ENCODE measurements at places on chromosomes 2 and 18.

DNA sequence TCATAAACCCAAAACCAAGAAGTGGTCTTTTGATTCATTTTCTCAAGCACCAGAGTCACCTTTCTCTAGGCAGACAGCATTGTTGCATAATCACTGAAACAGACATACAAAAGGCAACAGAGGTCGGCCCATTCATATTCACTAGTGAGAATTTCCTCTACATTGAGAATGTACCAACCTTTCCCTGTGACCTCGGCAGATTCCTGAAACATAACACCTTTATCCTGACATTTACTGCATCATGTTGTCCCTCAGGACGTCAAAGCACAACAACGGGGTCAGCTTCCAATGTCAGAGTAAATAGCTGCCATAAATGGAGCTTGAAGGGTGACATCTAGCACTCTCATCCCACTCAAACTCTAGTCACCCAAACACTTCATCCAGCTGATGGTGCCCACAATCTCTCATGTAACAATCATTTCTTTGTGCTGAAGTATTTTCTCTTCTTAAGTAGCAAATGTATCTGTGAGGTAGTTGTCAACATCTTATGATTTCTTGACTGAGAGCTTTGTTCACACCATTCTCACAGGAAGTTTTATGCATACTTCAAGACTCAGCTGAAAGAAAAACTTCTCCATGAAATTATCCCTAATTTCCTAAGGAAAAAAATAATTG is 802.6 kb upstream of the CHAC2 start:
- DNase-seq = no peak

DNA sequence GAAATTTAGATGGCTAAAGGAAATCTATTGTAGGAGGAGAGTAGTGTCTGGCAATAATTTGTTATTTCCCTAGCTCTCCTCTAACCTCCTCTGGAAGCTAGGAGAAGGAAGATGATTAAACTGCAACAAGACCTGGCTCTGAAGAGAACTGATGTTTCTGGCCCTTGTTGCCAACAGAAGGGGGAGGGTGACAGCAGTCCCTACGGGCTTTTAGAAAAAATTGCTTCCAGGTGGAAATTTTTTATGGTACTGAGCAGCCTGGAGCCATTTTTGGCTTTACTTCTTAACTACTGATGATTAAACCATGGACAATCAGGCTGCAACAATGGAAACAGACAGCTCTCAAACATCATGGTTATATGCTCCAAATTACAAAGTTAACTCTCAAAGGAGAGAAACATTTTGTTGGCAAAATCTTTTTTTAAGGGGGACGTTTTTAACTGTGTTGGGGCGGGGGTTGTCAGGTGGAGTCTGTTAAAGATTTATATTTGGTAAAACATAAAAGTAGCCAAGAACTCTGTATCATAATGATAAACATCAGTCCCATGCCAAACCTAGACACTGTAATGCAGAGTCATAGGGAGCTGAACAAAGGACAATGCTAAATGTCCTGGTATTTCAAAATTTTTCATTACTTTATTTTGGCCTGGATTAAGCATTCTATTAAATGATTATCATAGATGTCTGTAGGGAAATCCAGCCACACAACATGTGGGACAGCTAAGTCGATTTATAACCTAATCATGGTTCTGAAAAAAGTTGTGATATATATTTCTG is 70.0 kb downstream of the EXOC6B start:
- DNase-seq = no peak

DNA sequence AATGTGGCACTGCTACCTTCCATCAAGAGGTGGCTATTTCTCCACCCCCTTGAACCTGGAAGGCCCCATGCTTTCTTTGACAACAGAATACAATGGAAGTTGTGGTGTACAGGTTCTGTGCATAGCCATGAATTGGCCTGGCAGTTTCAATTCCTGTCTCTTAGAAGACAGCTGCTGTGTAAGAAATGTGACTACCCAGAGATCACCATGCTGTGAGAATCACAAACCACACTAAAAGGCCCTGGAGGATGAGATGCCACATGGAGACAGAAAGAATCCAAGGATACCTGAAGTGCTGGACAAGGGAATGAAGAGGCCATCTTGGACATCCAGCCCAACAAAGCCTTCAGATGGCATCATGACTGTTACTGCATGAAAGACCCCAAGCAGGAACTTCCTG is 47.7 kb upstream of the EHBP1 start:
- DNase-seq = no peak

- DNase-seq = no peak
Observed at GRCh38 chr2:68404164-68404563, 39.1 kb downstream of the PLEK start.

DNA sequence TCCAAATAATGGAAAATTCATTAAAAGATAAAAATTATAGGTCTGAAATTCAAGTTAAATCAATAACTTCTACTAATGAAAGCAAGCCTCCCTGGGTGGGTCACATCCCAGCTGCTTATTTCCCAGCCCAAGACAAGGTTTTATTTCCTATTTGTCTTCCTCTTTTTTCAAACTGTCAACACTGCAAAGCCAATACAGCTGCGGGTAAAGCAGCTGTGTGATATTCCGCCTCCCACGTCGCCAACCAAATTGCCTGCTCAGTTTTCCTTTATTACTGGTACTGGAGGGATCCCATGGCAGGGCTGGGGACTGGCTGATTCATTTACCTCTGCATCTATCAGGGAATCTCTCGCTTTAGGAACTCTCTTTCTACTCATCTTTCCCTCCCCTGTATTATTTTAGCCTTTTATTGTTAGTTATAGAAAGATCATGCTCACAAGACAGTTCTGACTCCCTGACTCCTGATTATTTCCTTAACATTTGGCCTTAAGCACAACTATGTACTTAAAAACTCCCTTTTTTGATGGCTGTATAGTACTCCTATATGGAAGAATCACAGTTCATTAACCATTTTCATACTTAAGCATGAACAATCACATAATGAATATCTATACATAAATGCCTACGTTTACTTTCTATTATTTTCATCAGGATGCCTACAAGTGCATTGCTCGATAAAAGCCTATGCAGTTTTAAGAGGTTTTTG is 253.1 kb downstream of the CDCA7 start:
- no peak for DNase-seq

DNA sequence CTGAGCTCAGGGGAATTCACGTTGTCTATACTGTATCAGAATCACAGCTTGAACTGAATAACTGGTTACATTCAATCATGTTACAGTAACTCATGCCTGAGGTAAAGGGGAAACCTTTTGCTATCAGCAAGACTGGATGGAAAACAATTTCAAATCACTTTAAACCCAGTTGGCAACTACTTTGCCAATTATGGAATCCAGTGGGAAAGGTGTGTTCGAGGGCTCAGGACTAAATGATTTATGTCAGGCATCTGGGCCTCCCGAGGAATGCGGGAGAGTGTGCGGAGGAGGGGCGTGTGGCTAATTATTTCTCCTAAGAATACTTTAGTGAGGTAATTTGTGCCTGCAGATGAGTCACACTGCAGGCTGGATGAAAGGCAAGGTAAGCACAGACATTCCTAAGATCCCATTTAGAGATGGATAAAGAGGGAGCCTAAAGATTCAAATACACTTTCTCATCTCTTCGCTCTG is 100.1 kb downstream of the HRH4 start:
- DNase-seq = no peak

DNA sequence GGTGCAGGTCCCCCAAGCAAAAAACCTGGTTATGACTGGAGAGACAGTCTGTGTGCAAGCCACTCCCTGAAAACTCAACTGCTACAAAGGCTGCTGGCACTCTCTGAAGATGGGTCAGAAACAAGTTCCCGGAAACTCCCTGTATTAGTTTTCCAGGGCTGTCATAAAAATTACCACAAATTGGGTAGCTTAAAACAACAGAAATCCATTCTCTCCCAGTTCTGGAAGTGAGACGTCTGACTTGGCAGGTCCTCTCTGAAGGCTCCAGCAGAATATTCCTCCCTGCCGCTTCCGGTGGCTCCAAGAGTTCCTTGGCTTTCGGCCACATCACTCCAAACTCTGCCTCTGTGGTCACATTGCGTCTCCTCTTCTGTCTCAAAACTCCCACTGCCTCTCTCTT is 30.1 kb upstream of the SERPINE2 start:
- no peak for DNase-seq

DNA sequence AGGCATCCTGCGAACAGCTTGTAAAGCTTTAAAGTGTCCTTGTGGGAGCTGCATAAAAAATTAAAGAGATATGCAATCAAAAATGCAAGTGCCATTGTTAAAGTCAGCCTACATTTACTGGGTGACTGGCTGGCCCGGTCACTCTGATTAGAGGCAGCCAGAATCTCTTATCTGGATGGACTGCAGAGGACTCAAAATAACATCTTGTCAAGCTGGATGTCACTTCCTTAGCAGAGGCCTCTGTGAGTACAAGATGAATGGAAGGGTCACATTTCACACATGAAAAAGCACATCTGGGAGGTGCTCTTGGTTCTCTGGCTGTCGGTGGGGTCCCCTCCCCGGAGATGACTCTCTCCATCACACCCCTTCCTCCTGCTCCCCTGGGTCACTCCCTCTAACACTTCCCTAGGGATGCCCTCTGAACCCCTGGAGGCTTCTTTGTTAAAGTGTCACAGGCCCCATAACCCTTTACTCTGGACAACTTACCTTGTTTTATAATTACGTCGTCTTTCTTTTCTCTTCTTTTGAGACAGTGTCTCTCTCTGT is 122.1 kb downstream of the SH3BP4 start:
- no peak for DNase-seq

- DNase-seq = no peak
Observed at GRCh38 chr2:83900862-83901261, 558.2 kb downstream of the SUCLG1 start.

DNA sequence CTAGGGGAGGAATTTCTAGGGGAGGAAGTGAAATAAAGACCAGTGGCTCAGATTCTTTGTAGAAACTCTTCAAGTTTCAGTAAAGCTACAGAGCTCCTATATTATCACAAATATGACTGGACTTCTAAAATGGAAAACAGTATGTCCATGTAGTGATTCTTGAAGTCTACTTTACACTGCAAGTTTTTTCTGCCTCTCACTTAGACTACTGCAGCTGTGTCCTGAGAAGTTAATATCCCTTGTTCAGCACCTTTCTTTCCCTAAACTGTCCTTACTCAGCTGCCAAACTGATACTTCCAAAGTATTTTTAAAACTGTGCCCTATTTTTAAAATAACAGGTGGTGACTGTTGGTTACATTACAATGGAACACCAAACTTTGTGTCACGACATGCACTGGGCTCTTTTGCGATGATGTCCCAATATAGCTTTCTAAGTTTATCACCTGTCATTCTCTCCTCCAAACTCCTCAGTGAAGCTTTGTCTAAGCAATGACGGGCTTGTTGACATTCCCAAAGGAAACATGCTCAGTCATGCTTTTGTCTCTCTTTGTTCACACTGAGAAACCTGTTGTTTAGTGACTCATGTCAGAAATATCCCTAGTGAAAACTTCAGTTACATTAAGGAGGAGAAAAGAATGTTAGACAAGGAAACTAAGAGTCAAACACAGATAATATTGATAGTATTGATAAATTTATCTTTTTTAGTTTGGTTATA is 341.1 kb downstream of the ARL6IP6 start:
- DNase-seq = no peak

DNA sequence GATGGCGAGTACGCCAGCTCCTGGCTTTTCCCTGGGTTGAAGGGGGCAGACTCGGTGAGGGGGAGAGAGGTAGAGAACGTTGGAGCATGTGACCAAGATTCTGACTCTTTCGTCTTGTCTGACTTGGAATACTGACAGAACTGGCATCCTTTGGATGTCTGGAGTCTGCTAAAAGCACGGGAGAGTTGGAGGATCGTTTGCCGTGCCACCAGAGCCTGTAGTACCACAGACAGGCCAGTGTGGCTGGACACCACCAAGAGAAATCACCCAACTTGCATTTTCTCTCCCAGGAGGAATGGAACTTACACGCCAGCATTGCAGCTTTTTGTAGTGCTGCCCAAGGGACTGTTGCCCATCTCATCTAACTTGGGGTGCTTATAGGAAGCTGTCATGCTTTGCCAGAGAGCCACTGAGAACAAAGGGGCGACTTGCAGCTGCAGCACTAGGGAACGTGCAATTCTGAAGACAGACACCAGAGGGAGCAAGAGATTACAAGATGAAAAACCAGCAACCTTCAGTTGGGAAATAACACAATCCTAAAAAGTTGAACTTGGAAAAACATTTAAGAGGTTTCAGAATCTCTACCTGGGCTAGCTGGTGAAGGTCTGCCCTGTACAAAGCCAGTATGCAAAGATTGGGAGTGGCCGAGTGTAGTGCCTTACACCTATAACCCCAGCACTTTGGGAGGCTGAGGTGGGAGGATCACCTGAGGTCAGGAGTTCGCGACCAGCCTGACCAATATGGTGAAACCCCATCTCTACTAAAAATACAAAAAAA is 24.1 kb downstream of the PSMG2 start:
- peak; percentile 18 for DNase-seq

GRCh38 chr2:76516861-76517573 is 806.3 kb upstream of the GCFC2 start:
- DNase-seq = no peak

GRCh38 chr2:106932644-106933043 is 46.7 kb upstream of the ST6GAL2 start:
- no peak for DNase-seq

GRCh38 chr2:169258045-169258601 is 104.2 kb downstream of the LRP2 start:
- DNase-seq = no peak

DNA sequence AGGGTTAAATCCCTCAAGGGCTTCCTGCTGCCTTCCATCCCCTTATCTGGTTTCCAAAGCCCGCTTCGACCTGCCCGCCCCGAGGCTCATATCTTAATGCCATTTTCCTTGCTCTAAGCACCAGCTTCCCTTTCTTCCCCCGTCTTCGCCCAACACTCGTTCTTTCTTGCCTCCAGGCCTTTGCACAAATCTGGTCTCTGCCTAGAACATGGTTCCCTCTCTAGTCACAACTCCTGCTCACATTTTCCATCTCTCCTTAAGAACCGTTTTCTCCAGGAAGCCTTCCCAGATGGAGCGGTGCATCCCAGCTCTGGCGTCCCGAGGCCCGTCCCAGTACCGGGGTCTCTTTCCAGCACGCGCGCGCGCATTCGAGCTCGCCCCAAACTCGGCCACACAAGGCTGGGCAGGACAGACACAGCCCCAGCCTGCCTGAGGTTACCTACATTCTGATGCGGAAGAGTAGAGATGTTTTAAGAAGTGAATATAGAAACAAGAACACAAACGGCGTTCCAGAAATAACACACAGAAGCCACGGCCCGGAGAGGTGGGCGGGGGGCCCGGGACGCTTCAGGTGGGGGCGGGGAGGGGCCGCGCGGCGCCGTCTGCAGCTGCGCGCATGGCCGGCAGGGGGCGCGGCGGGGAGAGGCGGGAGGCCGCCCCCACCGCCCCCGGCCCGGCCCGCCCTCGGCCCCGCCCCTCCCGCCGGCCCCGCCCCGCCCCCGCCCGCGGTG is at the start of gene DGKD:
DGKD (plus strand) TSS at position 726 of the 731 bp plus-strand sequence. CDS start 25 bp downstream, outside the sequence.
- peak; percentile 50 for DNase-seq

GRCh38 chr2:71678874-71679273 is 225.5 kb downstream of the DYSF start:
- DNase-seq = no peak

DNA sequence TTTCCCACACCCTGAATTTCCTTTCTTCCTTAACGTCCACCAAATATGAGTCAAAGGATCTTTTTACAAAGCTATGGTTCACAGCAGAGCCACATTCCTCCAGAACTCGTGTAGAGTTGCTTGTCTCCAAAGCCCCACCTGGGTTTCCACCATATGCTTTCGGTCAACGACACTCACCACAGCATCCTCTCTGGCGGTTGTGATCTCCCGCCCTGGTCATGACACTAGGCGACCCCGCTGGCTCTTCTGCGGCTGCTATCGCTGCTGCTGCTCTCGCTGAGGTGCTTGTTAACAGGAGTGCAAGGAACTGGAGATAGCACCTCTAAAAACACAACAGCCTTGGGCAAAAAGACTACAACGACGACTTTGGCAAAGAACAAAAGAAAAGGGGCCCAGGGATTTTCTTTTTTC is 340 bp downstream of the SLC40A1 start:
- DNase-seq = no peak

- no peak for DNase-seq
Observed at GRCh38 chr2:209471037-209471436, 47.2 kb downstream of the MAP2 start.

Measured in activated naive CD4-positive, alpha-beta T cell (primary cell).